GM12878 (cell line): ENCODE measurements at places on chromosomes 2 and 18.

- no peak for DNase-seq
Observed at GRCh38 chr18:62045316-62045715, 141.5 kb downstream of the PIGN start.

DNA sequence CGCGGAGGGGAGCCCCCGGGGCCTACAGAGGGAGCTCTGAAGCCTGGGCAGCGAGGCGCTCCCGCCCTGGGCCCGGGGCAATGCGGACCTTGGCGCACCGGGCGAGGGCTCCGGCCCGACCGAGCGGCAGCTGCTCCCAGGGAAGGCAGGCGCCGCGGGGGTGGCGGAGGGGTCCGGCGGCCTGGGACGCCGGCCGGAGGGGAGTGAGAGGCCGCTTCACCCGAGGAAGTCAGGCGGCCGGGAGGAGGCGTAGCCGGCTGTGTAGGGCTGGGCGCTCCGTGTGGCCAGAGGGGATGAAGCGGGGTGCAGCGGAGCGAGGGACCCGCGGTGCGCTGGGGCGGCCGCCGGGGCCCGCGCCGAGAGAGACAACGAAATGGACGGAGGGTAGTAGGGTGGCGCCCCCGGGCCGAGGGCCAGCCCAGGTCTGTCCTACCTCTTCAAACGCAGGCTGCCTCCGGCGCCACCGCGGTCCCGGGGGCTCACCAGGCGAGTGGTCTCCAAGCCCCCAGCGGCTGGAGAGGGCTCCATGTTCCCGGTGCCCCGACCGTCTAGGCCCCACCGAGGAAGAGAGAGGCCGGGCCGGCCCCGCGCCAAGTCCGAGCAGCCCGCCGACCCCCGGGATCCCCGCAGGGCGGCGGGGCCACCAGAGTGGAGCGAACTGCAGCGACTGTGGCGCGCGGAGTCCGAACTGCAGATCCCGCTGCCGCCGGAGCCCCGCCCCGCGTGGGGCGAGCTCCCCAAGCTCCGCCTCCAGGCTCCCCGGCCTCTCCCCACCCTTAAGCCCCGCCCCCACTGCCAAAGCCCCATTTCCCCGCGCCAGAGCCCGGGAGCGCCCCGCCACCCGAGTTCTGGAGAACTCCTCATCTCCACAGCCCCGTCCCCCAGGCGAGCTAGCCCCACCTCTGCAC is at the start of gene SLC30A3:
Gene SLC30A3, minus strand, starts transcription at position 669 of the 908 bp plus-strand sequence. Its CDS starts 141 bp downstream, at position 528.
- no peak for DNase-seq

DNA sequence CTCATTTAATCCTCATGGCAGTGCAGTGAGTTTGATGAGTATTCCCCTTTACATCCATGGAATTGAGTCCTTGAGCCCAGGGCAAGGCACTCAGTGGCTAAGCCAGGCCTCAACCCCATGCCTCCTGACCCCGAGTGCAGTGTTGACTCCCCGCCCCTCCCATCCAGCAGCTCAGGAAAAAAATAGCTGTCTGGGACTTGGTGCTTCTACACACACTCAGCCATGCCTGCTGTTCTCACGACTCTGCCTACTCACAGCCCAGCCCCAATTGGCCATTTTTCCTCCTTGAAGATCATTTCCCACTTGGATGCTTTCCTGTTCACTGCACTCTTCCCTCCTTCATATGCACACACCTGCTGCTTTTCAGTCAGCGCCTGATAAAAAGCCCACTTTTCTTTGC is 8.8 kb downstream of the FOSL2 start:
- DNase-seq = no peak

DNA sequence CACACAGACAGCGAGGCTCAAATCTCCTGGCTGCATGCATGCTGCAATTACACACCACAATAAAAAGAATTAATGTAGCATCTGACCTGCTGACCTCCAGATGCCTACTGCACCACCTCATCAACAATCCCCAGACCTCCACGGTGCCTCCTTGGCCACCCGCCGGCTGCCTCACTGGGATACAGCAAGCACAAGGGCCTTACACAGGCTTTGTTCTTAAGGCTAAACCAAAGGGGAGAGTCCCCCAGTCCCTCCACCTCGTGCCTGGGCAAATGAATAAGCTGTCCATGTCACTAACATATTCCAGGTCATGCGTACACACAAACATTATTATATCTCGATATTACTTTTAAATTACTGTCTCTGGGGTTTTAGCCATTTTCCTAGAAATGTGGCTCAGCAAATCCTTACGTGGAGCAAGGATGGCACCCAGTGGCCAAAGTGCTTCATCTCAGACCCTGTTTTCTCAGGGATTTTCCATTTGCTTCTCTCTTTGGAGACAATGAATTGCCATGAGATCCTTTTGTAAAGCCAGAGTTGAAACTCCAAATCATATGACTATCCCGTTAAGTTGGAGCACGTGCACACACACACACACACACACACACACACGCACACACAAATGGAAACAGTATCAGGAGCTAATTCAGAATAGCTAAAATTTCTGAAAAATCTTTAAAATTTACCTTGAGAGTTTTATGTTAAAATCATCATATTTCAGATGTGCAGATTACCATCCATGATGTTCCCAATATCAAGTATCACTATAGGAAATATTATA is 313.8 kb downstream of the PDE11A start:
- no peak for DNase-seq

DNA sequence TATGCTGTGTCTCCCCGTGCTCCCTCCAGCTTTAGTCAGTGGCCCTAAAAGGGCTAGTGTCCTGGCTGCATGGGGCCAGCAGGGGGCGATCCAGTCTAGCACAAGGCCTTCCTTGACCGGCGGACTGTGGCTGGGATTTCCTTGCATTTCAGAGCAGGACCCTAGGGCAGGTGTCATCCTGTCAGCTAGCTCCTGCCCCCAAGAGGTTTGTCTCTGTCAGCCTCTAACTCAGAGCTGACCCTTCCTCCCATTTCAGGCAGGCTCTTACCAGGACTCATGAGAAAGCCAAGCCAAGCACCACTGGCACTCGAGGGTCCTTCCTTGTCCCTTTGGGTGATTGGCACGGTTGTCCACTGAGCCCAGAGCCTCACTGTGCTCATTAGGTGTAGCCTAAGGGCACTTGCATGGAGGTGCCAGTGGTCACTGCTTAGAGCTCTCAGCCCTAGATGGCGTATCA is 140.3 kb downstream of the RPIA start:
- no peak for DNase-seq

DNA sequence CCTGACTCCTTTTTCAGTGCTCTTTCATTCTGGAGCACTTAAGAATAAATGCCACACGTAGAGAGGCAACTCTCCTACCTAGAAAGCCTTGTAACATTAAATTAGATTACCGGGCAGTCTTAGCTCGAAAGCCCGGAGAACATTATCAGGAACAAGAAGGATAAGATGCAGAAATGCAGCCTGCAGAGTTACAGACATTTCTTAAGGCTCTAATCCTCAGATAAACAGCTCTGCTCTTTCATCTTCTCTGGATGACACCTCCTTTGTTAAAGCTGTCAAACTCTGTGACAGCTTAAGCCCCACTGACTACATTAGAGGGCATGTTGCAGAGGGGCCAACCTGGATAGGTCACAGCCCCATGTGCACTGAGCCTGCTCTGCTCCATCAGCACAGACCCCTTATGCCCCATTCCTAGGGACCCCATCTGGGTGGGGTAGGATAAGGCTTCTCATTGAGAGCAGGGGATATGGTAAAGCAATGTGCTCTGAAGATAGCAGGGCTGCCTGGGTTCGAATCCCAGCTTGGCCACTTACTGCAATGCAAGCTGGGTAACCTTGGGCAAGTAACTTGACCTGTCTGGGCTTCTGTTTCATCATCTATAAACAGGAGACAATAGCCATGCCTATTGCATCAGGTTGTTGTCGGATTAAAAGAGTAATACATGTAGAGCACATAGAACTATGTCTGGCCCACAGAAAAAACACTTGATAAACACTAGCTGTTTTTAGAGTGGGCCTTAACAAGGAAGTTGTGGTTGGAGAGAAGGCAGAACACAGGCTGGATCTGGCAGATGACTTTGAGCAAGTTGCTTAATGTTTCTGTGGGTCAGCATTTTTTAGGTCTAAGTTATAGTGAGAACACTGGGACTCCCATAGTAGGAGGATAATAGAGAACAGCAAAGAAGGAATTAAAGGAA is 111.4 kb downstream of the THNSL2 start:
- DNase-seq = no peak

- no peak for DNase-seq
Observed at GRCh38 chr2:209431701-209432100, 7.9 kb downstream of the MAP2 start.

DNA sequence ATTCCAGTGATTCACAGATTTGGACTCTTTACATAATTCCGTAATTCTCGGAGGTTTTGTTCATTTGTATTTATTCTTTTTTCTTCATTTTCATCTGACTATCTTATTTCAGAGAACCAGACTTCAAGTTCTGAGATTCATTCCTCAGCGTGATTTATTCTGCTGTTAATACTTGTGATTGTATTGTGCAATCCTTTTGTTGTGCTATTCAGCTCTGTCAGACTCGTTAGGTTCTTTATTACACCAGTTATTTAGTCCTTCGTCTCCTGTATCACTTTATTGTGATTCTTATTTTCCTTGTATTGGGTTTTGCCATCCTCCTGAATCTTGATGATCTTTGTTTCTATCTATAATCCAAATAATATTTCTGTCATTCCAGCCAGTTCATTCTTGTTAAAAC is 529.3 kb upstream of the LRRTM4 start:
- DNase-seq = no peak
